ENCODE measurements at places on chromosomes 5 and 9. TPM values are rescaled to one million over a fixed set of nuclear protein-coding genes. Genes with fewer than 3 reads are reported as not detected.

DNA sequence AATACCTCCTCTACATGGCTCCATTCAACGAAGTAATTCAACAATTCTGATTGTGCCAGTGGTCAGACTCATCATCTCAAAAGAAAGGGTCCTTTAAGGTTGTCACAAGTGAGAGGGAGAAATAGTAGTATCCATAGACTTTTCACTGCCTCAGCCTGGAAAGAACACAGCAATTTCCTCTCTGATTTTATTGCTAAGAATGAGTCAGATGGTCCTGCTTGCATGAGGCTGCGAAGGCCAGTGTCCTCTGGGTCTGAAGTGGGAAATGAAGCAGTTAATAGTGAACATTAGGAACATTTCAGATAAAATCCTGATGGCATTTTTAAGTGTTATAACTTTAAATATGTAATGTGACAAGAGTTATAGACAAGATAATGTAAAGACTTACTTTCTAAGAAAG lies 979.0 kb downstream of the EFNA5 start:
- no peak for DNase-seq

DNA sequence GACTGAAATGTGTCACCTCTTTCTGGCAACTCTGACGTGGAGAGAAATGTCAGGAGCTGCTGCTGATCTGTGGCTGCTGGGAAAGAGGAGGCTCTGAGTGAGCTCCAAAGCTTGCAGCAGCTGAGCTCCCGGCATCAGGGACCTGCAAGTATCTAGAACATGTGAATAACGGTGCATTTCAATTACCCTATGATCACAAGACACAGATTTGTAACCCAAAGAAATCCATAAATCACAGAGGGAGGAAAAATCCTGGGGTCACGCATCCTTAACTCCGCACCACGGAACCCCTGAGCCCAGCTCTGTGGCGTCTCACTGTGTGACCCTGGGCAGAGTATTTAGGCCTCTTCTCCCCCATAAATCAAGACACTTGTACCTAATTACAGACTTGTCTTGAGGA lies 139.8 kb downstream of the IRX2 start:
- no peak for DNase-seq

GRCh38 chr5:156174225-156174624 lies 152.7 kb upstream of the SGCD start:
- no peak for DNase-seq

EQTN gene
- not detected for polyA plus RNA-seq

FBXO4 gene
- polyA plus RNA-seq = 33.3 TPM

ZBTB26 gene
- polyA plus RNA-seq = 3.1 TPM

IFNA13 gene
- polyA plus RNA-seq = not detected

DNA sequence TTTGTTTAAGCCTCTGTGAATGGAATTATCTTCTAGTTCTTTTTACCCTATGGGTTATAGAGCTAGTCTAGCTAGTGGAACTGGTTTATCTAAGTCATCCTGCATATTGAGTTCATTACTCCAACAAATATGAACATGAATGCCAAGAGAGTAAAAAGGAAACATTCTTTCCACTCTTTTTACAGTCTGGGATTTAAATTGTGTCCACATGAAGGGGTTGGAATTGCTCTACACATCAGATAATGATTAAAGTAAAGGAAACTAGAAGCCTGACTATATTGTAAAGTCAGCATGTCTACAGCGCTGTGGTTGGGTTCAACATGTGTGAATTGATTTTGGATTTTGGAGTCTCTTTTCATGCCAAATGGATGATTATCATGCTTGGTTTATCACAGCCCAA lies 173.1 kb downstream of the CCDC171 start:
- DNase-seq = no peak

ARRDC1 gene
- 51.3 TPM for polyA plus RNA-seq

DNA sequence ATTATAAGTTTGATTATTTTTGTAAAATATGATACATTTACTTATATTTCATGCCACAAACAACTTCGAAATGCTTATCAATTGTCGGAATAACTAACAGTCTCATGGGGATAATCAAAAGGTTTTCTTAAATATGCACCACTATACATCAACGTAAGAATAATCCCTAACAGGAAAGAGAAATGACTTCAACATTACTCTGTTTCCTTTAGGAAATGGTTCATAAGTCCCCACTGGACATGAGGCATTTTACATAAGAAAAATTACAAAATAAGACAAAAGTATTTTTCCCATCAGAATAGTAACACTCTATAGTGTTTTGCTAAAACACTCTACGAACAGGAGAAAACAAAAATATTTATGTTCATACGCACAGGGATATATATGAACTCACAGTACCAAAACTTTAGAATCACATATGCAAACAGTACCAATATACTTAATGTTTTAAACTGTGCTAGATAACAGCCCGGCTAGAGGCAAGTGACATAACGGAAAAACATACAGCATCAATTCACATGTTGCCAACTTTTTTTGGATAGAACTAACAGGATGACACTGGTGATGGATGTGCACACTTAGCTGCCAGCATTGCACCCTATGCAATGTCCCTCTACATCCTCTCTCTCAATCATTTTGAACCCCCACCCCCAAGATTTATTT lies 120.5 kb downstream of the NFIB start:
- no peak for DNase-seq

- DNase-seq = no peak
These were observed 13.7 kb upstream of the PRELID2 start for GRCh38 chr5:145848854-145849253.

DNA sequence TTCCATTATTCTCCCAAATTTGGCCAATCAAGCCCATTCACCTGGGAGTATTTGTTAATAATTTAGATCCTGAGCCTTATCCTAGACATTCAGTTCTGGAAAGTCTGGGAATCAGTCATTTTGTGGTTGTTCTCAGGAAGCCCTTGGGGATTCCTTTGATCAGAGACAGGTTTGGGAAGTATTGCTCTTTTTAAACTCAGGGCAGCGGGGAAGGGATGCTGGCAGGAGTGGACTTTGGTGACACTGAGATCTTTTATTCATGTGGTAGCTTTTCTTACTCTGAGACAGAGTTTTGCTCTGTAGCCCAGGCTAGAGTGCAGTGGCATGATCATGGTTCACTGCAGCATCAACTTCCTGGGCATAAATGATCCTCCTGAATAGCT lies 586.9 kb downstream of the RAB3C start:
- DNase-seq = no peak

CNTNAP3B gene
- polyA plus RNA-seq = not detected

GRCh38 chr5:58087123-58087522 lies 372.8 kb downstream of the PLK2 start:
- no peak for DNase-seq

- DNase-seq = no peak
These were observed 81.2 kb upstream of the UBTD2 start for GRCh38 chr5:172364773-172365172.

Data from naive B cell (primary cell).